Activated T-helper 1 cell treated with anti-CD3 and anti-CD28 coated beads, Interleukin-2, amount 50 U/mL, for 16 hours (primary cell): ENCODE measurements at places on chromosomes 11 and 22.

GRCh38 chr11:72625691-72626413 is 48.4 kb downstream of the PDE2A start:
- no peak for DNase-seq

DNA sequence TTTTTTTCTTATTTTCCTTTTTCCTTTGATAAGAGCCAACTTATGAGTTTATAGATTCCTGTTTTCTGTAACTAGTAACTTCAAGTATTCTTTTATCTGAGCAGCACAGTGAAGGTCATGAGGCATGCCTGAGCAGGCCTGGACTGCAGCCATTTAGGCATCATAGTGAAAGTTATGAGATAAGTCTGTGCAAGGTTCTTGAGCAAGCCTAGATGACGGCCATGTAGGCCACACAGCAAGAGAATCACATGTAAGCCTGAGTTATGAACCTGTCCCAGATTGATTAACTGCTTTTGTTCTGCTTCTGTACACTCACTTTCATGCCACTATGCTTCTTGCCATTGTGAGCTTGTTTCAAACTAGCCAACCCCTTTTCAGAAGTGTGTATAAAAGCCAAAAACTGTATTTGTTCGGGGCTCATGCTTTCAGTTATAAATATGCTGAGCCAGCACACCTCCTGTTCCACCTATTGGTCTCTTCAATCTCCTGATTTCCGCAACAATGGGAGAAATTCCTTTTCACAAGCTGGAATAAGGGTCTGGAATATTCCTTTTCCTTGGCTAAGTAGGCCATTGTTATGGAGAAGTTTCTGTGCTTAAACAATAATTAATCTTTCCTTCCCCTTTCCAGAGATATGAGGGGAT is 745.7 kb downstream of the FAM181B start:
- no peak for DNase-seq

- no peak for DNase-seq
These were observed 646 bp downstream of the NCAPD3 start for GRCh38 chr11:134223121-134223520.

- DNase-seq: no peak
These were observed 728.2 kb upstream of the ANO5 start for GRCh38 chr11:21464601-21465193.

GRCh38 chr11:131917634-131918384 is 547.4 kb downstream of the NTM start:
- no peak for DNase-seq

- DNase-seq: no peak
These were observed 306.8 kb downstream of the MN1 start for GRCh38 chr22:27494785-27495184.

DNA sequence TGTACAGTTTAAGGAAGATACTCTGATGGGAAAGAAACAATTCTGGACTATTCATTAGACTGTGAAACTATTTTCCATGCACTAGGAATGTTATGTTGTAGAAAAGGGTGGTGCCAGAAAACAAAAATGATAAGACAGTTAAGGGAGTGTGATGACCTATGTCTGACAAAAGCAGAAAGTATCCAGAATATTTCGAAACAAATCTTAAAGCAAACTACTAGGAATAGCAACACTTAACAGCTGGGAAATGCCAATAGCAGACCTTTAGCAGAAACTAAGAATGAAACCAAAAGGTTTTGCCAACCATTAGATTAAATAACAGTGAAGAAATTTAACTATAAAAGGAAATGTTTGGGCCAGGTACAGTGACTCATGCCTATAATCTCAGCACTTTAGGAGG is 3.3 kb upstream of the ARHGAP20 start:
- DNase-seq: no peak

DNA sequence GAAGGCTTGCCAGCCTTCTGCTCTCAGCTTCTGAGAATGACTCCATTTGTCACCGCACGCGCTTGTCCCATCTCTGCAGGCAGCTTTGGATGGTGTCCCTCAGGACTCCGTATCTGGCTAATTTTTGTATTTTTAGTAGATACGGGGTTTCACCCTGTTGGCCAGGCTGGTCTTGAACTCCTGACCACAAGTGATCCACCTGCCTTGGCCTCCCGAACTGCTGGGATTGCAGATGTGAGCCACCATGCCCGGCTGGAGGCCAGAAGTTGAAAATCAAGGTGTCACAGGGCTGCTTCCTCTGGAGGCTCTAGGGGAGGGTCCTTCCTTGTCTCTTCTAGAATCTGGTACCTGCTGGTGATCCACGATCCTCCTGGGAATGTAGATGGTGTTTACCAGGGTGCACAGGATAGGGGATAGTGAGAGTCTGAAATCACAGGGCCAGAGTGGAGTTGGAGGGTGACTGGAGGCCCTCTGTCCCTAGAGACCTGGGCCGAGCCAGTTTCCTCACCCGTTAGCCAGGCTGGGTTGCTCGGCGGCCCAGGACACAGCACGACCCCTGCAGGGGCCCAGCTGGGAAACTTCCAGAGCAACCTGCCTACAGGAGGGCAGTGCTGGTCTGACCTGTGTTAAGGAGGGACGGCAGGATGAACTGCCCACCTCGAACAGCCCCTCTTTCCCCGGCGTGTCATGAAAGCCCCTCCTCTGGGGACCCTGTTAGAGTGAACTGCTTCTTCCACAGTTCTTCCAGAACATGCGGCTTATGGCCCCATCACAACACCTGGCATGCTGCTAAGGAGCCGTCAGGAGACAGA is 48.9 kb upstream of the SHANK2 start:
- DNase-seq: no peak

- no peak for DNase-seq
These were observed 357.7 kb downstream of the BUD13 start for GRCh38 chr11:116415095-116415494.

GRCh38 chr11:39102236-39102635 is 2357.2 kb downstream of the LRRC4C start:
- no peak for DNase-seq

DNA sequence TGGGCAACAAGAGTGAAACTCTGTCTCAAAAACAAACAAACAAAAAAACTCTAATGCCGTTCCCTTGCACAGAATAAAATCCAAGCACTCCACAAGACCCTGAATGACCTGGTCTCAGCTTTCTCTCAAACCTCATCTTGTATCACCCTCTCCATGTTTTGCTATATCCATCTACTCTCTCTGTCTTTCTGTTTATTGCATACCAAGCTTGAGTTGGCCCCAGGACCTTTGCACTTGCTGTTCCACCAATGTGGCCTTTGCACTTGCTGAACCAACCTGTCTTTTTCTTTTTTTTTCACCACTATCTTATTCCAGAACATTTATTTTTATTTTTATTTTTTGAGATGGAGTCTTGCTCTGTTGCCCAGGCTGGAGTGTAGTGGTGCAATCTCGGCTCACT is 2.0 kb upstream of the L3MBTL2 start:
- DNase-seq: no peak

DNA sequence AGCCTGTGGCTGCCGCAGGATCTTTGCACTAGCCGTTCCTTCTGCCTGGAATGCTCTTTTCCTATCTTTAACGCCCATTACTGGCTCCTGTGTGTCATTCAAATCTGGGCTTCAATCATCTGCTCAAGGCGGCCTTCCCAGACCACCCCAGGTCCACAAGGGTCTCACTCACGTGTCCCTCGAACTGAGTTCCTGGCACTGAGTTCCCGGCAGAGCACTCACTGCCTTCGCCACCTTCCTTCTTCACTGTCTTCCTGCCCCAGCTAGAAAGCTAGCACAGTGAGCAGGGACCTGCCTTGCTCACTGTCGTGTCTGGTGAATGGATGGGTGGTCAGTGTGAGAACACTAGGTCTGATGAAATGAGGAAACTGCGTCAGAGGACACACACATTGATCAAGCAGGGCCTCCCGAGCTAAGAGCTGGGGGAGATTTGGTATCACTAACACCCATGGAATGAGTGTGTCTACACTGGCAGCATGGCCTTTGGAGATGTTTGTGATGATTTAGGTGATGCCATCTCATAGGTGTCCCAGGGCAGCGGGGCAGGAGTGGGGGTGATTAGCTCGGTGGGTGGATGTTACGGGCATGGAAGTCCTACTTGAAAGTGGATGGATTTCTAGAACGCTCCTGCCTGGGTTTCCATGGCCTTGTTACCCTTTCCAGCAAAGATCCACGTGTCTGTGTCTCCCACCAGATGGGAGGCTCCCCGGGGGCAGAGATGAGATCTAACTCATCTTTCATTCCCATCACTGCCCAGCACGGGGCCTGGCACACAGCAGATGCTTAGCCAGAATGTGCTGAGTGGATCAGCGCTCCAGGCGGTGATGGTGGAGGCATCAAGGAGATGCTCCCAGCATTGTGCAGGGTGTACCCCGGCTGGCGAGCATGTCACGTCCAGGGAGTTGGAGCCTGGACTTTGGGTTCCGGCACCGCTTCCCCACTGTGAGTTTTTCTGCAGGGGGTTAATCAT is 64.5 kb downstream of the SHISAL1 start:
- DNase-seq: no peak

DNA sequence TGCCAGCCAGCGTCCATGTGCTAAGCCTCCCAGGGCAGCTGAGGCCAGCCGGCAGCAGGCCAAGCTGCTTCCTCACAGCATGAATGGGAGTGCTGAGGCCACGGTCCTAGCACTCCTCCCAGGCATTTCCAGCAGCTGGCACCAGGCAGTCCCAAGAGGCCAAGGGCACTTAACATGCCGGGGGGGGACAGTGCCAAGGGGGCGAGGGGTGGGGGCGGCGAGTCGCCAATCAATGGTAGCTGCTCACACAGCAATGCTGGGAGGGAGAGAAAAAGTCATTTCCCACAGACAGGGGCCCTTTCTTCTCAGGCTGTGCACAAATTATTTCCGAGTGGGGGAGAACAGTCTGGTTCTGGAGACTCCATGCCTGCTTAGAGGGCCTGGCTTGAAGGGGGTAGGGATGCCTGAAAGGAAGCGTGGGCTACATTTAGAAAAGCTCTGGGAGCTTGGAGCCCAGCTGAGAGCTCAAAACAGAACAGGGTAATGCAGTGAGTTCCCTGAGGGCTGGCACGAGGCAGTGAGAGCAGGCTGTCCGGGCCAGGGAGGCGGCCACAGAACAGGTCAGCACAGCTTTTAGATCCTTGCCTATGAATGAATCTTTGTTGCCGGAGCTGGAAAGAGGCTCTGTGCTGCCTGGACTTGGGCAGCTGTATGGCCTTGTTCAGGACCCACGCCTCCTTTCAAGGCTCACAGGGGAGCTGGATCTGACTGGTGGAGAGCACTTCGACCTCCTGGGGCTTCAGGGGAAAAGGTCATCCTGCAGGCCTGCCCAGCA is 14.4 kb upstream of the TBC1D10A start:
- no peak for DNase-seq

GRCh38 chr11:12556155-12556554 is 118.1 kb upstream of the TEAD1 start:
- DNase-seq: no peak

DNA sequence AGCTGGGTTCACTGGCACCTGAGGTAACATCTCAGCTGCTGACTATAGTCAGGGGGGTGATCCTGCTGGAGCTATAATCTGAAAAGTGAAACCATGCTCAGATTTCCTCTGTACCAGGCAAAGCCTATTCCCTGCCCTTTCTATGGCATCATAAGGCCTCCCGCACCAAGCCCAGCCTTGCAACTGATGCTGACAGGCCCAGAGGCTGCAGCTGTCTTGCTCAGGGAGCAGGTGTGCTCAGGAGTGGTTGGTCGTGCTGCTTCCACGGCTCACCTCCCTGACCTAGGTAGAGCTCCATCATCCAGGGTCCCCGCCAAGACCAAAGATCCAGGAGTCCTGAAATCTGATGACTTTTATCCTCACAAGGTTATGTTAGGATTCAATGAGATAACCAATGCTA is 121.7 kb downstream of the FEZ1 start:
- no peak for DNase-seq

DNA sequence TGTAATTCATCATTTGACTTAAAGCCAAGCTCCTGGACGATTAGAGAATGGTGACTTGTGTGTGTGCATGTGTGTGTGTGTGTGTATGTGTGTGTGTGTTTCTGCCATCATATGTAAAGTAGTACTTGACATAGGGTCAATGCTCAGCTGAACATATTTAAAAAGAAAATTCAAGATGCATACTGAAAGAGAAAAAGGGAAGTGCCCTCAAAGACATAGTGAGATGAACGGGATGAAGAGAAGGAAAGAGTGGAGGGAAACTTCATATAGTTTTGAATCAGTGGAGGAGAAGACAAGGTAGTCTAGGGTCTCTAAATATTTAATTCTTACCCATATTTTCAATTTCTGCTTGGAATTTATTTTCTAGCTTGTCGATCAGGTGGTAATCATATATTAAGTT is 4.0 kb downstream of the TCN1 start:
- DNase-seq: no peak

GRCh38 chr22:19213442-19214077 is 35.0 kb upstream of the SLC25A1 start:
- DNase-seq: no peak

DNA sequence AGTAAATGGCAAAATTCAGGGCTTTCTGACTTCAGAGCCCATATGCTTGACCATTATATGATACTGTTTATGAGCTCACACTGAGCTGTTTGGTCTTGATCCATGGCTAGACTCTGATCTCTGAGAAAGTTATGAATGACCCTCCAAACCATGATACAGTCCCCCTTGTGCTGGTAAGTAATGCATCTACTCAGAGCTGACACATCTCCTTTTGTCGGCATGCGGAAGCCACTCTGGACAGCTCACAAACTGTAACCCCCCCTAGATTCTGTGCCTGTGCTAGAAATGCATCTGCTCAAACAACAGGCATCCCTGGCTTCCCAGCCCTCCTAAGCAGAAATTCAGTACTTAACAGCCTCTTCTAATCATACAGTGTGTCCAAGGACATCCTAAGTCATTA is 150.8 kb upstream of the RAG2 start:
- DNase-seq: no peak

DNA sequence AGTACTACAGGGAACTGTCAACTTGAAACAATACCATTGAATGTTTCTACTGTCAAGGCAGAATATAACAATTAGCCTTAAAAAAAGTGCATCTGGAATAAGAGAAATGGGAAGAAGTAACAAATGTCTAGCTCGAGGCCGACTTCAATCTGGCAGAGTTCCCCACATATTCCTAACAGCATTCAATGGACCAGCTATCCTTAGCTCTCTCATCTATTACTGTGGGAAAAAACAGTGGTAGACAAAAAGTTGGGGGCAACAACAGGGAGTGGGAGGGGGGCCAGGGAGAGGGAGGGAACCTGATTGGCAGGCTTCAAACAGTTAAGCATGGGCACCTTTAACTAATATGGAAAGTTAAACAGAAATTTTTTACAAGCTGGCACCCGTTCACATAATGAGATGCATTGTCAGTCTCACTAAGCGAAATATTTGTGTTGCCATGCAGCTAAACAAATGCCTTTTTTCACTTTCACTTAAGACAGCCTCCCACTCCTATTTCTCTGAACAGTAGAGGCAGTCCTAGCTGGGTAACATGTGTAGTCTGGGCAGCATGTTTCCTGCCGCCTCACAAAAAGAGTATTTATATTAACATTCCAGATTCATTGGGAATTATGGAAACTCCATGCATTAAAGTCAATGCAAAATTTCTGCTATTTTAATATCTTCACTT is 62.2 kb upstream of the SOX6 start:
- no peak for DNase-seq
